ENCODE measurements at places on chromosomes 5 and 9.

DNA sequence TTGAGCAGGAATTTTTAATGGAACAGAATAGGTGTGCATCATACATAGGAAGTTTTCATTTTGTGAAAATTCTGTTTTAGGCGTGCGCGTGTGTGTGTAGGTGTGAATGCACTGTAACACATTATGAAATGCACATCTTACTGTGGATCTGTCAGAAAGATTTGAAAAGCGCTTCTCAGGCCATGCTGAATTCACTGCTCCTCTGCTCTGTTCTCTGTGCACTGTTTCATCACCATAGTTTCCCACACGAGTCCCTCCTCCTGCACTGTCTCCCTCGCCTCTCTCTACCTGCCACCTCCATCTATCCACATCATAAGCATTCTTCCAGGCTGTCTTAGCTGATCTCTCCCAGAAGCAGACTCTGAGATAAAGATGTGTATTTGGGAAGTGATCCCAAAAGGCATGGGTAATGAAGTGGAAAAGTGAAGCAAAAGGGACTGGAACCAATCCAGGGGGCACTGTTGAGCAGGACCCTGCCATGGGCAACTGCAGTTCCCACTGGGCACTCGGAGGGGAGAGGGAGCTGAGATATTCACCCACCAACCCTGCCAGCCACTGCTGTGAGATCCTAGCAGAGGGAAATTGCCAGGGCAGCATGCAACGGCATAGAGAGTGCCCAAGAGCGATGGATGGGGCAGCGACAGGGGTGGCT is 65.9 kb downstream of the GABBR2 start:
- DNase-seq, result no peak

GRCh38 chr5:67166460-67167285 is 29.9 kb downstream of the CD180 start:
- DNase-seq, result peak; percentile 45

DNA sequence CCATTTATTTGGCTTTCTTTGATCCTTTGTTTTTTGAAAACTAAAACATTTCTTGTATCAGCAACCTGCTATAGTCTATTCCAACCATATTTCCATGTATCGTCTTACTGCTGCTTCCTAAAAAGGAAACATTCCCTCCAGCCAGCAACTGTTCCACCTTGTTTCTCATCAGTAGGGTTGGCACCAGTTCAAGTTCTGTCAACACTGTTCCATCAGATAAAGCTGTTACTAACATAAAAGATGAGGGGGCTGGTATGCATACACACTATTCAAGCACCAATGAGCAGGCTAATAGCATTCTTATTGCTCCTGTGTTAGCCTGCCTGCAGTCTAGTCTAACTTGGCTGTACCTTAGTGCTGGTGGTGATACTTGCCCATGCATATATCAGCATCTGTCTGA is 178.3 kb downstream of the CWC27 start:
- DNase-seq, result no peak

- DNase-seq, result no peak
Measured at GRCh38 chr9:136608348-136609159, 54.2 kb upstream of the EGFL7 start.
